ENCODE measurements at places on chromosomes 6 and 20. TPM values are rescaled to one million over a fixed set of nuclear protein-coding genes. Genes with fewer than 3 reads are reported as not detected.
A peak's percentile ranks its signal among the peaks of the same experiment; 100 is the strongest.

The FUT9 gene
- not detected for total RNA-seq

The JPH2 gene
- 7.9 TPM for total RNA-seq

The CCM2L gene
- 23.2 TPM for total RNA-seq

The TRIM15 gene
- total RNA-seq, result not detected

The TSBP1 gene
- total RNA-seq, result not detected

The NSFL1C gene
- 73.4 TPM for total RNA-seq

The DPPA5 gene
- not detected for total RNA-seq

The ZFP57 gene
- not detected for total RNA-seq

The LRFN2 gene
- total RNA-seq, result not detected

The PDE7B gene
- 4.2 TPM for total RNA-seq

The BPIFB4 gene
- not detected for total RNA-seq

GRCh38 chr6:80145509-80145908, 39.0 kb downstream of the BCKDHB start:
- no peak for DNase-seq

DNA sequence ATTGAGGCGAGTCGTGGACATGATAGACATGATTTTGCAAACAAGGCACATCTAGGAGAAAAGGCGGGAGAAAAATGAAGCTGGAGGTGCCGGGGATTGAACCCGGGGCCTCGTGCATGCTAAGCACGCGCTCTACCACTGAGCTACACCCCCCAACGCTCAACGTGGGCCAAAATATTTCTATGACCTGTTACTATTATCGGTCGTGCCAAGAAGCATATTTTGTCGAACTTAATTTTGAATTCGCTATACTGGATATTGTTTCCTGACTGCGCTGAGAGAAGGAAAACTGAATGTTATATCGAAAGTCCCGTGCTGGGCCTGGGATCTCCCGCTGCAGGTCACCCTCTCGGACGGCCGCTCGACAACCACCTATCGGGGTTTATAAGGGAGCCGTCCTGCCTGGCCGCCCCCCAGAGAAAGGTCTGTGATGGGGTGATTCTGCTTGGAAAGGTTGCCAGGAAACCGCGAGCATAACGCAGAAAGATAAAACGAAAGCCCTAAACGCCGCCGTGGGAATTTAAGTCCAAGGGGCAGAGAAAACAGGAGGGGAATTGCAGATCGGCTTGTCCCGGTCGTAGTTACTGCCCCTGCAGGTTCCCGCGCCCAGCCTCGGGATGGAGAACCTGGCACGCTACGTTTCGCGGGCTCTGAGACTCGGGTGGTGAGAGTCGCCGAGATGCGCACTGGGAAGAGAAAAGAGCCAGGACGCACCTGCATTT, 60.0 kb downstream of the TRIM27 start:
- peak; percentile 83 for DNase-seq

GRCh38 chr20:9110365-9110764, 41.5 kb downstream of the PLCB4 start:
- no peak for DNase-seq

GRCh38 chr6:97917369-97917768, 634.4 kb upstream of the MMS22L start:
- no peak for DNase-seq

DNA sequence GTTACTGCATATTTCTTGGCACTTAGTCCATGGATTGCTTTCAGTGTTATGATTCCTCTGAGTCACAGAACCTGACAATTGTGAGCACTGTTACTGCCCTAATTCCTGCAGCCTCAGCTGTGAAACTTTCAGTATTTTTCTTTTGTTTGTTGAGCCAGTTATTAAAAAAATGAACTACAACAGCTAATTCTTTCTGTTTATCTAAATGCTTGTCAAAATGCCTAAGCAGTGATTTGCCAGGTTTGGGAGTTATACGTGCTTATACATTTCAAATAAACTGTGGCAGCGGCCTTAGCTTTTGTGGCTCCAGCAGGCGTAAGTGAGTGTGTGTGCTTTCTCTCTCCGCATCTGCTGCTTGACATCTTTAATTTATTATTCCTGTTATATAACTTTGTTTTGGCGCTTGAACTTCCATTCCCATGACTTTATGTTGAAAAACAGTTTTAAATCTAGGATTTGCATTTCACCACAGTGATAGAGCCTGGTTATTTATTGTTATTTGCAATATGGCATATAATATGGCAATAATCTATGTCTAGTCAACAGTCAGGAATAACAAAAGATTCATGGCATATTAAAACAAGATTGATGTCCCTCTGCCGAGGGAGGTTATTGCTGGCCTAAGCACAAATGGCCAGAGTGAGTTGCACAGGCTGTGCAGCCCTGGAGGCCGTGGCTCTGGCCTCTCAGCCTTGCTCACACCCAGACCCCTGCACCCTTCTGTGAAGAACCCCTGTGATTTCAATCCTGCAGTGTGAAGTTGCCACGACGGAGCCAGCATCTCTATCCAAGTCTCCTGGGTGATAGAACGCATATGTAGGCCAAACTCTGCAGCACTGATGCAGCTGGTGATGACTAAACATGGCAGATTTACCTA, 303.4 kb downstream of the THBS2 start:
- no peak for DNase-seq

- DNase-seq, result peak; percentile 74
Observed at GRCh38 chr20:51428401-51429143, 113.9 kb downstream of the NFATC2 start.

DNA sequence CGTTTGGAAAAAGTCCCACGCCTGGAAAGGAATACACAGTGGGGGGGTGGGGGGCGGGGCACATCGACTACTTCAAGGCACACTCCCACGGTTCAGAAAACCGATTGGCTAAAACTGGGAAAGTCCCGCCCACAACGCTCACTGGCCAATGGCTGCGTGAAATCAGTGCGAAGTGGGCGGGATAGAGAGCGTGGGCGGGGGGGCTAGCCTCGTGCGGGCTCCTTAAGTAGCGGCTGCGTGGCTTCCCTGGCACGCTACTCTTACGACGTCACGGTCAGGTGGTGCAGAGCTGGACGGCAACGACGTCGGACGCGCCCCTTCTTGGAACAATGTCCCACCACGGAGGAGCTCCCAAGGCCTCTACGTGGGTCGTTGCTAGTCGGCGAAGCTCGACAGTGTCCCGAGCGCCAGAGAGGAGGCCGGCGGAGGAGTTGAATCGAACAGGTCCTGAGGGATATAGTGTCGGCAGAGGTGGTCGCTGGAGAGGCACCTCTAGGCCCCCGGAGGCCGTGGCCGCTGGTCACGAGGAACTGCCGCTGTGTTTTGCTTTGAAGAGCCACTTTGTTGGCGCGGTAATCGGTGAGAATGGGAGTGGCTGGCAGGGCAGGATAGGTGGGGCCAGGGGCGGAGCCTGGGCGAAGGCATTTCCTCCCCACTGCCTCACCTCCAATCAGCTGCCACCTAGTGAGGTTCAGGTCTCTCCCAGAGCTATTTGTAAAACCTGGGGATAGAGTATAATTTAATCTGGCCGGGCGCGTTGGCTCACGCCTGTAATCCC, at the start of gene DDX43:
Gene DDX43, plus strand, starts transcription at position 252 of the 778 bp plus-strand sequence. Its CDS starts 78 bp downstream, at position 330.
- peak; percentile 87 for DNase-seq

DNA sequence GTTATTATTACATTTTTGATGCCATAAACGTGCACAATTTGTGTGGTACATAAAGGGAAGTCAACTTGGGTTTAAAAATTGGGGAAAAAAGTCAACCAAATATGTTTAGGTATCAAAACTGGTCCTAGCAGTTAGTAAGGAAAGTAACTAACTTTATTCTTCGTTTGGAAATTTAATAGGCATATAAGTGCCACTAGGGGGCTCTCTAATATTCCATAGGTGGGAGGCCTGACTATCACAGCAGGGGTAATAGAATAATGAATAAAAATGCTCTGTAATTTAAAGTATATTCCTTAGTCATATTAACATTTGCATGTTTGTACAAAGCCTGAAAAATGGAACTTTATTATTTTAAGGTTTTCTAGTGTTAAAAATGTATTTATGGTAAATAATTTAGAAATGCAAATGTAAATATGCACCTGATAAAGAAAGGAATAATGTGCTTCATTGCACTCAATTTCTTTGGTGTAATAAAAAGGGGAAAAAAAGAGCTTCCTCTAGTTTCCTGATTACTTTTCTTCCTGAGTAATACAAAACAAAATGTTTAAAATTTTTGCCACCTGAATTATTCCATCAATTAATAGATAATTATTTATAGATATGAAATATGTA, 125.7 kb upstream of the HDAC2 start:
- no peak for DNase-seq

GRCh38 chr6:15398633-15399275, 152.9 kb downstream of the JARID2 start:
- DNase-seq, result no peak

- DNase-seq, result no peak
Observed at GRCh38 chr6:145887969-145888368, 73.4 kb upstream of the FBXO30 start.

GRCh38 chr20:37421988-37422387, 76.0 kb downstream of the SRC start:
- no peak for DNase-seq

GRCh38 chr20:53176134-53176533, 204.0 kb downstream of the TSHZ2 start:
- DNase-seq, result no peak

DNA sequence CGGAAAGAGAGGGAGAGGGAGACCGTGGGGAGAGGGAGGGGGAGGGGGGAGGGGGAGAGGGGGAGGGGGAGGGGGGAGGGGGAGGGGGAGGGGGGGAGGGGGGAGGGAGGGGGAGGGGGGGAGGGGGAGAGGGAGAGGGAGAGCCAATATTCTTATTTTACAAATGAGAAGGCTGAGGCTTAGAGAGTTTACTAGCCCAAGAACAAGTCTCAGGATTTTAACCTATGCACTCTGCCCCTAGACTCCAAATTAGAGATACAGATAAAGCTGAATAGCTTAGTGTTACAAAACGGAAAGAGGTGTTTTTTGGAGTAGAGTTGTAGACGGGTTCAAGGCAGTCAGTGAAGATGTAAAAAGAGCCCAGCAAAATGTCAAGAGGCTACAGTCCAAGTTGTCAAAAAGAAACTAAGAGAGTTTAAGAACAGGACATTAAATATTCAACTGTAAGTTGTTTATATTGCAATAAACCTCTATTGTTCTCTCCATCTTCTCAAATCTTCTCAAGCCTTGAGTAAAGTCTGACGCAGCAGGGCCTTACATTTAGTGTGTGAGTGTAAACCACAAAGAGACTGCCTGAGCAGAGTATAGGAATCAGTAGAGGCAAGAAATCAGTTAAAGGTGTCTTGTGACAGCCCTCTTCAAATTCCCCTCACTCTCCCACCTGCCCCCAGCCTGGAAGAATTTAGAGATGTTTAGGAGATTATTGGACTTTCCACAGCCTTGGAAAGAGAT, 34.9 kb upstream of the AKIRIN2 start:
- DNase-seq, result no peak

- no peak for DNase-seq
Observed at GRCh38 chr6:134888316-134888715, 61.6 kb downstream of the ALDH8A1 start.

DNA sequence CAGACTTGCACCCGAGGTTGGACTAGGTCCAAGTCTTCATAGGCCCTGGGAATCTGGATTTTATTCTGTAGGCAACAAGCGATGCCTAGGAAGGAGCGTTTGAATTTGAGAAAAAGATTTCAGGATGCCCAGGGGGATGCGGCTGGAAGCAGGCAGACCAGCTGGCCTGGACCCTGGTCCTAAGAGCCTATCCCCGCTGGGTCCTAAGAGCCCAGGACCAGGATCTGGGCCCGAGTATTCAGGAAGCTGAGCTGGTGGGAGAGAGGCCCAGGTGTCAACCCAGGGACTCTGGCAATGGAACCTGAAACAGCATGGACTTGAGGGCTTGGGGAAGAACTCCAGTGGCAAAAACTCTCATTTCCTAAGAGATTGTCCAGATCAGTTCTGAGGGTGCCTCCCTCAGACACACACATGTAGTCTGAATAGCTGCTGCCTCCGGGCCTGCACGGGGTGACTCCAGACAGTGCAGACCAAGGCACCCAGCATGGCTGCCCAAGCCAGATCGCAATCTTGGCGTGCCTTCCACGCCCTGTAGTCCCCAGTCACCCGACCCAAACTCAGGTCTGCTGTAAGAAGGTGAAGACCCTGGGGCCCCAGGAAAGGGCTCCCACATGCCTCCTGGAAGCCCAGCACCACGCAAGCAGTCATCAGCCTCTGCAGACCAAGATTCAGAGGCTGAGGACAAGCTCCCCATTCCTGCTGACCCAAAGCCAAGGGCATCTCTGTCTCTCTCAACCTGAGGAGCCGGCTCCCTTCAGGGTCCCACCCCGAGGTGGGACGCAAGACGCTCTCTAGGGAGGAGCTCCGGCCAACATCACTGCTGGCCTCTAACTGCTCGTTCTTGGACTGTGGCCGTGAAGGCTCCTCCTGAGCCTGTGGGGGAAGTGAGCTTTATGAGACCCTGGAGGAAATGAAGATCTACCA, 34.4 kb downstream of the RRBP1 start:
- peak; percentile 51 for DNase-seq

DNA sequence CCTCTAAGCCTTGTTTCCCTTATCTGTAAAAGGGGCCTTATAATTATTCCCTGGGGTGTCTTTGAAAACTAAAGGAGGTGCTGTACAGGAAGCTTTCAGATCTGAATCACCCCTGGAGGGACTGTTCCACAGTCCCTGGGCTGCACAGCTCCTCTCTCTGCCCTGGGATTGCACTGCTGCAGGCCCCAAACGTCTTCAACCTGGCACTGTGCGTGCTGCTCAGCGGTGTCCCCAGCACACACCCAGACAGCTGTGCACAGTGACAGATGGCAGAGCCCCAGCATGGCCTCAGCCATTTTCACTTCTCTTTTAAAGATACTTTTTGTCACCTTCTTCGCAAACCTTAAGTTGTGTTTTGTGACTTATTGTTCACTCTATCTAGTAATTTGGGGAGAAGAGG, 50.7 kb upstream of the INSM1 start:
- no peak for DNase-seq

DNA sequence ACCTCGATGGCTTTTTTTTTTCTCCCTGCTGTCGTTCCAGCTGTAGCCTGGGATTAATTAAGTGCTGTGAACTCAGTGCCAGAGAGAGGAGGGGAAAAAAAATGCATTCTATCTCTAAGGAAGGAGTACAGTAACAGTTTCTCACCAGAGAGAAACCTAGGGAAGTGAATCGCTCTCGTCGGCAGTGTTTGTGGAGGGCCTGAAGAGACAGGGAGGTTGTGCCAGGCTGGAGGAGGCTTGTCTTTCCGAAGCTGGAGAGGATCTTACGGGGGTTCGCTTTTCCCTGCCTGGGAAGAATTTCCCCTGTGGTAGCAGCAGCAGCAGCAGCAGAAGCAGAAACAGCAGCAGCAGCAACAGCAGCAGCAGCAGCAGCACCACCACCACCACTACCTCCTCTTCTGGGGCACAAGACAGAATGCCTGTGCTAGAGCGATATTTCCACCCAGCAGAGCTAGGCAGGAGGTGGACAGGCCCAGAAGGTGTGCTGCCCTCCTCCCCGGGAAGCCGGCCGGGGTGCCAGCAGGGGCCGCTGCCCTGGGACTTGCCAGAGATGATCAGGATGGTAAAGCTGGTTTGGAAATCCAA, 186.5 kb downstream of the PDE7B start:
- peak; percentile 66 for DNase-seq

GRCh38 chr6:110509617-110510241, 33.3 kb upstream of the SLC22A16 start:
- DNase-seq, result no peak

DNA sequence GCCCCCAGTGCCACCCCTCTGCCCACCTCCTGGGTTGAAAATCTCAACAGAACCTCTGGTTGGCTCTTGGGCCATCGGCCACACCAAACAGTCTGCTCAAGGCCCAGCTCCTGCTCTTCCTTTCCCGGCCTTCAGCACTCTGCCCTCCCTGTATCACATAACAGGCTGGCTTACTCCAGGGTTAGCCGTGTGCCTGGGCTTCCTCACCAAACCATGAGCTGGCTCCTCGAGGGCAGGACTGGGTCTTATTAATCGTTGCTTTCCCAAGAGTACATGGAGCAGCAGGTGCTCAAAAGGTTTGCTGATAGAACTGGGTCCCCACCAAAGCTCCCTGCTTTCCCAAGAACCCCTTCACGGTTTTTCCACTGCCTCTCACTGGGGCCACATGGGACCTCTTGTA, 12.7 kb upstream of the FAM83C start:
- DNase-seq, result peak; percentile 34
